ENCODE measurements at places on chromosomes 7 and 10.

DNA sequence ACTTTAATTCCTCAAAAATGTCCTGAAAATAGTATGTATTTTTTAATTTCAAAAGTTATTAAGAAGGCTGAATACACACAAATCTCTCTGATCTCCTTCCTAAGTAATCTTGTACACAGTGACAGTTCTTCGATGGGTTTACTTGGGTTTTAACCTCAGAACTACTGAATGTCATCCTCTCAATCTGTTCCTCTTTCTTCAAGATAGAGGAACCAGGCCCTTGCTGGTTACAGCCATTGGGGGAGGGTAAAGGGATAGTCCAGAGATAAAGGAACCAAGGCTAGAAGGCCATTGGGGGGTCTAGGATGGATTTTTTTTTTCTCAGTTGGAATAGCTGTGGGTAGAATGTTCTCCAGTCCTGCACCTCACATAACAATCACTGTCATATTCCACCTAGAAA is 224.9 kb downstream of the SKIDA1 start:
- DNase-seq, result no peak

- DNase-seq, result no peak
Observed at GRCh38 chr7:77320714-77321113, 95.4 kb downstream of the GSAP start.

- no peak for DNase-seq
Observed at GRCh38 chr7:137935884-137936508, 65.9 kb downstream of the CREB3L2 start.

GRCh38 chr10:8045726-8046494 is 8.6 kb upstream of the GATA3 start:
- no peak for DNase-seq

DNA sequence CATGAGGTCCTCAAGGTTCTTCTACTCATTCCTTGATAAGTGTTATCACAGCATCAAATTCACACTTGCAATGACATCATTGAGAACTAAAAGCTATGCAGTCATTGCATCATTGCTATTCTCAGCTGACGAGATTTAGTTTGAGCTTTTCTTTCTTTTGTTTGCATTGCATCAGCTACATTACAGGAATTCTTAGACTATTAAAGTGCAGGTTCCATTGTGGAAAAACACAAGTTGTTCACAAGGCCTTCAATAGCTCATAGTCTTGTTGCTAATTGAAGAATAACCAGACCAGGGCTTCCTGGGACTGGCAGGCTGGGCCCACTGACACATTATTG is 139.3 kb downstream of the CXCL12 start:
- DNase-seq, result no peak

- DNase-seq, result no peak
Observed at GRCh38 chr7:129126314-129126713, 18.2 kb upstream of the TSPAN33 start.

DNA sequence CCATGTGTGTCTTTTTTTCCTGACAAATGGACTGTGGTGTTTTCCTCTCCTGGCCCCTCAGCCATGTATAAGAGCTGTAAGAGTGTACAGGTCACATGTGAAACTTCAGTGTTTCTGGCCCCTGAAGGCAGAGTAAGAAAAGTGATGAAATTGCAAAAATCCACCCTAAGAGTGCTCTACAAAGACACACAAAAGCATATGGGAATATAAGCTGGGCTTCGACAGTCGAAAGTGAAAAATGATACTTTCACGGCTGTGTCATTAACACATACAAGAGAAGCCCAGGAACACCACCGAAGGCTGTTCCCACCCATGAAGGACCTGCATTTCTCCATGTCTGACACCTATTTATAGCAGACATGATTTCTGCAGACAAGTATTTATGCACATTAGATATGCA is 192.2 kb downstream of the PARD3 start:
- DNase-seq, result no peak

DNA sequence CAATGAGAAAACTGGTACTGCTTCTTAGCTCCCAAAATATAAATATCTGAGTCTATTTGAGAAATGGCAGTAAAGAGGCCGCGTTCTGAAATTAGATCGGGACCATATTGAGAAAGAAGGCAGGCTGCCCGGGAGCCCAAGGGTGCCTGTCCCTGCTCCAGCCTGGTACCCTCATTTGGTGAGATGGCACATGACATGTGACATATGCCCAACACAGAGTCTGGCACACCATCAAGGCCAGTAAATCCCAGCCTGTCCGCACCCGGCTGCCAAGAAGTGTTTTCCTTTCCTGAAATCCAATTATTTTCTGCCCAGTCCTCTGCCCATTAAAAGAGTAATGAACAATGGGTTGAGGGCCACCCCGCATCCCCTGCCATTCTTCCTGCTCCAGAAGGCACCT is 66.4 kb downstream of the CDH23 start:
- DNase-seq, result no peak

DNA sequence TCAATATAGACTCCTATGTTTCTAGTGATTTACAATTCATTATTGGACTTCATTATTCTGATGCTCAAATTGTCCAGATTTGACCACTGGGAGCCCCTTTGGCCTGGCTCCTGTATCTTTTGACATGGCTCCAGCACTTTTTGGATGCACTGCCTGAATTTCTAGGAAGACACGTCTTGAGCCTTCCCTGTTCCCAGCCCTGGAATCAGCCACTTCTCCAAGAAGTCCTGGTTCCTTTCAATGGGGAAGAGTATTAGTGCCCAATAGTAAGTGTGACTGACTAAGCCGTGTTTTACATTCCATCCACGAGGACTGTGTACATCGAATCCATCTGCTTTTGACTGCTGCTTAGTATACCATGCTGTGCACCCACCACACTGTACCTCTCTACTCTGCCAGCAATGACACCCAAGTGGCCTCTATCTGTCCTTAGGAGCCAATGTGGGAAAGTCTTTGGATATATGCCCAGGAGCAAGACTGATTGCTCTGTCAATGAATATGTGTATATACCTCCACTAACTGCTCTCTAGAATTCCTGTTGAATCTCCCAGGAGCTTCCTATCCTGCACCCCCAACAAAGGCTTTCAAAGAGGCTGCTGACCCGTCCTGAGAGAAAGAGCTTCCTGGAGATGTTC is 23.2 kb upstream of the NPFFR1 start:
- no peak for DNase-seq

All from right atrium auricular region (tissue), 2 donors.